ENCODE measurements at places on chromosomes 4 and X.

GRCh38 chr4:36549992-36550391 lies 268.6 kb downstream of the DTHD1 start:
- no peak for DNase-seq

GRCh38 chrX:15242899-15243555 lies 26.9 kb downstream of the ASB9 start:
- peak; percentile 67 for DNase-seq

DNA sequence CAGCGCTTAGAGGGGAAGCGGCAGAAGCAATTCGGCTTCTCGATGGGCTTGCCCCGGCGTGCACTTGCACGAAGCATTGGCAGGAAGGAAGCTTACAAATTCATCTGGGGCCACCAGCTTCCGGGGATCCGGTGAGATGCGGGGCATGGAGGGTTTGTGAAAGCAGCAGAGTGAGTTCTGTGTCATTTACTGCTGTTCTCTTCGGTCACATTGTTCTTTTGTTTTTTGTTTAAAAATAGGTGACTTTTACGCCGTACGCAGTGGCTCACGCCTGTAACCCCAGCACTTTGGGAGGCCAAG lies 47.0 kb downstream of the ASMT start:
- no peak for DNase-seq

- DNase-seq: no peak
Observed at GRCh38 chr4:186942758-186943377, 219.2 kb upstream of the FAT1 start.

GRCh38 chr4:126799416-126799815 lies 833.3 kb upstream of the INTU start:
- DNase-seq: no peak

GRCh38 chr4:78057135-78057599 lies at the start of gene FRAS1:
TSS of gene FRAS1 (plus strand) at chr4:78057323. CDS start at chr4:78058010, 687 bp downstream.
- peak; percentile 3 for DNase-seq

GRCh38 chr4:119731146-119731742 lies 102.6 kb upstream of the PDE5A start:
- DNase-seq: no peak

- no peak for DNase-seq
Observed at GRCh38 chr4:101367201-101367600, 19.9 kb upstream of the PPP3CA start.

GRCh38 chr4:20432088-20432487 lies 180.4 kb downstream of the SLIT2 start:
- DNase-seq: no peak

DNA sequence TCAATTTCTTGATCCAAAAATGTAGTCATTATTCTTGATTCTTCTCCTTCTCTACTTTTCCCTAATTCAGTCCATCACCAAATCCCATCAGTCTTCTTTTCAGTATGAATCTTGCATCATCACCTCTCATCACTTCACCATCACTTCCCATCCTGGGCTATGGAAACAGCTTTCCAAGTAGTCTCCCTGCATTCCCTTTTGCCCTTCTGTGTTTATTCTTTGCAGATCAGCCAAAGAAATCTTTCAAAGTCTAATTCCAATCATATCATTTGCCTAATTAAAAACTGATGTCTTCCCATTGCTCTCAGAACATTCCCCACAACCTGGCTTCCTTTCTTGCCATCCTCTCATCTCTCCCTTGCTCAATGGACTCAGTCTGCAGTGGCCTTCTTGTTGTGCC lies 201.7 kb upstream of the ADAMTS3 start:
- DNase-seq: no peak

DNA sequence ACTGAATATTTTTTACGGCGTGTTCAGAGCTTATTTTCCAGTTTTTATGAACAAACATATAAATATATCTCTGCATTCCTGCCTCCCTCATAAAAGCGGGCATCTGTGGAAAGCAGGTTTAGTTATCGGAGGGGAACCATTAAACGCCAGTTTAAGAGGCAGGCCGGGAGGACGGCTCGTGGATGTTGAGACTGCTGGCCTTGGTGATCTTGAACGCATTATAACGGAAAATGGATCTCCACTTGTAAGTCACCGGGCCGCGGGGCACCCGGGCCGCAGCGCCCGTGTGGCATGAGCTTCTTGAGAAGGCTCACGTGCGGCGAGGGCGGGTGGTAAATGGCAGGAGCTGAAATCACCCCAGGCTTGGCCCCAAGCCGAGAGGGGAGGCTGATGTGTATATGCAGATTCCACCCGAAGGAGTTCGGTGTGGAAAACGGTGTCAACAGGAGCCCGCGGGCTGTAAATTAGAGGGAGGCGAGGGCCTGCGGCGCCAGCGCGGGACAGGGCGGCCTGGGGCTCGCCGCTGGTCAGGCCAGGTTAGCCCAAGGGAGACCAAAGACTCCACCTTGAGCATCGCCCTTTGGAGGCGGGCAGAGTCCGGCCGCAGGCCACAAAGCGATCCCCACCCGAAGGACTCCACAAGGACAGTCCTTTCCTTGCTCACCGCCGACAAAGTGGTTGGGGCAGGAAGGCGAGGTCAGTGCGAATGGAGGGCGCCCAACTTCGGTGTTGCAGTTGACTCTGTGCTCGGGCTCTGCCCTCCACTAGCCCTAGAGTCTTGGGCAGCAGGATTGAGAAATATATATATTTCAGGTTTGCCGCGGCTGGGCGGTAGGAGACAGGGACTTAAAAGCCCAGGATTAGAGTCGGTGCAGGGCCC lies 1.3 kb upstream of the HAND2 start:
- no peak for DNase-seq

GRCh38 chrX:115571712-115572111 lies 10.7 kb downstream of the PLS3 start:
- no peak for DNase-seq

All from HTR-8/SVneo (cell line).